ENCODE measurements at places on chromosomes 2 and 18.

GRCh38 chr2:99444222-99444621 lies 45.6 kb downstream of the REV1 start:
- no peak for DNase-seq

DNA sequence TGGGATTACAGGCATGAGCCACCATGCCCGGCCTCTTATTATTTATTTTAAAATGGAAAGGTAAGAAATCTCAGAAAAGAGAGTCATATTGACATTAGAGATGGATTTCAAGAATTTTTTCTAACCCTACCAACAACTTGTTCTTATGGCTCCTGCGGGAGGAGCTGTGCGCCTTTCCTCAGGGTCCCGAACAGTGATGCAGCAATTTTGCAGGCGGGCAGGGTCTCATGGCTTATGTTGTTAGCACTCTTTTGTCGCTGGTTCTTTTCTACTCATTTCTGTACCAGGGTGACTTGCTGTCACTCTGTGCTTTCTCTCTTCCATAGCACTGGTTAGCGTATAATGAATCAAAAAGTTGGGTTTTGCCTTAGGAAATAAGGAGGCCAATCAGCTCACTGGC lies 148.8 kb upstream of the DLGAP1 start:
- no peak for DNase-seq

DNA sequence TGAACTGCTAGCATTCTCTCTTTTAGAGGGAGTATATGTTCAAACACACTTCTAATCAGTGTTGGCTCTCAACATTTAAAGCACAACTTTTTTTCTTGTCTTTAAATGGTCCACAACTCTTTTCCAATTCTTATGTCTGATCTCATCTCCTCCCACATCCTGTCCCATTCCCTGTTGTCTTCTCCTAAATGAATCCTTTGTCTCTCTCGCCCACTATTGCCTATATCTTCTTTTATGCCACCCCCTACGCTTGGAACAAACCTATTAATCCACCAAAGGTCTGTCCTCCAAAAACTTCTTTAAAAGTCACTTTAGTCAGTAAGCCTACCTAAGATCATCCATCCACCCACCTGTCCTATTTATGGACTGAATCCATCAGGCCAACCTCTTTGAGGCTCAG lies 235.5 kb upstream of the SMAD7 start:
- no peak for DNase-seq

- no peak for DNase-seq
Measured at GRCh38 chr2:19617257-19617848, 258.9 kb upstream of the OSR1 start.

- no peak for DNase-seq
Measured at GRCh38 chr2:196200557-196200956, 29.2 kb upstream of the STK17B start.

DNA sequence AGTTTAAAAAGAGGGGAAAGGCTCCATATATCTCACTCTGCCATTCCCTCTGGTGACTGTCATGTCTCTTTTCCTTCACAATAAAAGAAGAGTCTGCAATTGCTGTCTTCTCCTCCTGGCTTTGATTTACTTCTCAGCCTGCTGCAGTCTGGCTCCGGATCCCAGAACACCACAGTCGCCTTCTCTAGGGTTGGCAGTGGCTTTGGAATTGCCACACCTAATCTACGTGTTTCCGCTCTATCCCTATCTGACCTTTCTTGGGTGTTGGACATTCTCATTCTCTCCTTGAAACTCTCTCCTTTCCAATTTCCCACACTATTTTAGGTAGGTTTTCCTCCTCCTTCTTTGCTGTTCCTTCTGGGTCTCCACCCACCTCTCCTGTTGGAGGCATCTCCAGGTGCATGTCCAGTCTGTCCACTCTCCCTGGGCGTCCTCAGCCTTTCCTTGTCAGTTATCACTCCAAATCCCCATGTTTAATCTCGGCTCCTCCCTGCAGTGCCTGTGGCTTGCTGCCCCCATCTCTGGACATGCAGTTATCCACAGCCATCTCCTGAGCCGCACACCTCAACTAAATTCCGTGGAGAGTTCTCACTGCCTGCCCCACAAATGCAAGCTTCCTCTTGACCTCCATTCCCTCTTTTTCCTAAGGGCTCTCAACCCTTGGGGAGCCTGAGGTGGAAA lies 112.8 kb downstream of the KCTD1 start:
- no peak for DNase-seq

DNA sequence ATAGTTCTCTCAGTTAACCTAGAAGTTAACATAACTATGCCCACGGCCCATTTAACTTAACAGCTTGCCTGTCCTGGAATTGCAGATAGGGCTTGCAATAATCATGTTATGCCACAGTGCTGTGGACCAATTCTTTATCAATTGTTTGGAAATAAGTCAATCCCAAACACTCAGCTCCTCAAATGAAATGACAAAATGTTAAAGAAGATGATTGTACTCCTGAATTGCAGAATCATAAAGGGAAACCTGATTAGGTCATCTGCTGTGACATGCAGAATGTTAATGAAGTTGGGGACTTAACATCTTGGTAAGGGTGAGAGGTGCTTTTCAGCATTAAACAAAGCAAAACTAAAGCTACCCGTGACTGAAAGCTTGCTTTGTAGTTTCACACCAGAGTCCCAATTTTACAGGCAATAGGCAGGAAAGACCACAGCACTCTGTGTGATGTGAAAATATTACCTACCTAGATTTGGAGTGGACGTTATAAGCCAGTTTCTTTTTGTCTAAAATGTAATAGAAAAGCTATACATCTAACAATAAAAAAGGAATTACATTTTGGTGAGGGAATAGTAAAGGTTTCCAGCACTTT lies 364.0 kb downstream of the GPD2 start:
- DNase-seq: no peak

DNA sequence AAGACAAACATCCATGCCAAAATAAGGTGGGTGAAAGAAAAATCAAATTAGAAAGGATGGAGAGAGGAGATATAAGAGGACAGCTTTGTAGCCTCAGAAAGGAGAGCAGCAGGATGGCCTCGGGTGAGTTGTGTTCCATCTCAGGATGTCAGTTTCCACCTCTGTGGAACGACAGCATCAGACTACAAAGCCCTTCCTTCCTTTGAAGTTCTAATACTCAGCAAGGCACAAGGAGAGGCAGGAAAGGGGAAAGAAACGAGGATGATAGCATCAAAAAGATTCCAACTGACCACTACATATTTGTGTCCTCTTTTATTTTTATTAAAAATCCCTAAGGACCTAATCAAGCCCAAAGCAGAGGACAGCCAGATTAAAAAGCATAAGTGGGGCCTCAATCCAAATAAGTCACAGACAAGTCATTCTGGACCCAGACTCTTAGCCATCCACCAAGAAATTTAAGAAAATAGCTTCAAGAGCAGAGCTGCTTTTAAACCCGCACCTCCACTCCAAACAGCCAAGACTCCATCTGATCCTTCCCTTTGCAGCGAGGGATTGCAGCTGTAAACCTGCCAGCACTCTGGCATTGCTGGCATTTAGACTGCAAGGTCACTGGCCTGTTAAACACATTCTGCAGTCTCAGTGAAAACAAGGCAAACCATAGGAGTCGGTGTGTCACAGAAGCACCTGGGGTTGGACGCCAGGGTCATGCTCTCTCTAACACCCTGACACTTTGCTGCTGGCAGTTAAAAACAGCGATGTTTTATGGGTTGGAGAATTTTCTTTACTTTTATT lies 314.5 kb upstream of the CHAC2 start:
- DNase-seq: peak; percentile 7

DNA sequence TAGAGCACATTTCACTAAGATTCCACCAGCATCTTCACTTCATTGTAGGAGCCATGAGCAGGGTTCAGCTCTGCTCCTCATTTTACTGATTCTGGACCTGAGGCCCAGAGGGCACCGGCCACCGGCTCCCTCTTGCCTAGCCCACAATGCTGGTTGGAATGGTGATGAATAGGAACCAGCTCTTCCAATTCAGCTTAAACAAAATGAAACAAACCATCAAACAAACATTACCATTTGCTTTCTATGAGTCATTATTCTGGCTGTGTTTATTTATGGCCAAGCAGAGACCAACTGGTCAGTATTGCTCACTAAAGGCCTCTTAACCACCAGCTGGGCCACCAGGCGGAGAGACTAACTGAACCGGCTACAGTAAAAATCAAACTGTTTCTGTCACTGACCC lies 176.7 kb downstream of the MTX2 start:
- no peak for DNase-seq

- no peak for DNase-seq
Measured at GRCh38 chr2:230921806-230922595, 3.0 kb downstream of the GPR55 start.

DNA sequence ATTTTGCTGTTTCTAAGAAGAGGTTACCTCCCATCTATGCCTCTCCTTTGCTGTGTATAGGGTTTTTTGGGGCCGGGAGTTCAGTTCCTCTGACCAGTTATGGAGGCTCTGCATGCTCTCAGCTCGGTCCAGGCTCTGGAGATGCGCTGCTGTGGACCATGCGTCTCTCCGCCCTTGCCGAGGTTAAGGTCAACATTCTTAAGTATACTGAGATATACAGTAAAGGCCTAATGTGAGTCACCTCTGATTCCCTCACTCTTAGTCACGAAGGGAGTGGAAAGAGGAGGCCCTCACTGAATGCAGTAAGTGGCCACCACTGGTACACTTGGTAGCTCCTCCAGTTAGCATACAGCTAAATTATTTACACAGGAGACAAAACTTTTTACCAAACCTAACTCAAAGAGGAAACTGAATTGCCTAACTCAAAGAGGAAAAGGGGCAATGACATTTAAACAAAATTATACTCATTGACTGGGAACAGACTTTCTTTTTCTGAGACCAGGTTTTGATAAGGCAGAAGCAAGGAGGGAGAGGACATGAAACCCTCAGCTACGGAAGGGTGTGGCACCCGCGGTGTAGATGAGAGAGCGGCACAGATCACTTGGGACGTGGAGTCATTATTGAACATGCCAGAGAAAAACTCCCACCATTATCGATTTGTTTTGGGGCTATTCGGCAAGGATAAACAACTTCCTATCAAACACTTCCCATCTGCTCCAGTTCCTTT lies 98.7 kb downstream of the COPS8 start:
- DNase-seq: no peak

GRCh38 chr2:43084699-43085091 lies 141.7 kb downstream of the ZFP36L2 start:
- peak; percentile 88 for DNase-seq

DNA sequence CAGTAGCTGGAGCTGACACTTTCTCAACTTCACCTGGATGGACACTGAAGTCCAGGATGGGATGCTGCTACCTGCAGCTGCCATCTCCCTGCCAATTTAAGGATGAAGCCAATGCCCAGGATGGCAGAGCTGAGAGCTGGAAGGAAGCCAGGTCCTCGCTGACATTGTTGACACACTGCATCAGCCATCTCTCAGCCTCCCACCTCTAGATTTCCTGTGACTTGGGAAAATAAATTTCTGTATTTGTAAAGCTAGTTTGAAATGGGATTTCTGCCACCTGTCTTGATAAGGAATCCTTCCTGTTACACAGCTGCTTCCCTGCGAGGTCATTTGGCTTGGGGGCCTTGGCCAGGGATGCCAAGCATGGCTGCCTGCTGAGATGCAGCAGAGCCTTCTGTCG lies 43.5 kb downstream of the KCTD1 start:
- DNase-seq: no peak

GRCh38 chr2:40033781-40034180 lies 254.7 kb upstream of the THUMPD2 start:
- no peak for DNase-seq

DNA sequence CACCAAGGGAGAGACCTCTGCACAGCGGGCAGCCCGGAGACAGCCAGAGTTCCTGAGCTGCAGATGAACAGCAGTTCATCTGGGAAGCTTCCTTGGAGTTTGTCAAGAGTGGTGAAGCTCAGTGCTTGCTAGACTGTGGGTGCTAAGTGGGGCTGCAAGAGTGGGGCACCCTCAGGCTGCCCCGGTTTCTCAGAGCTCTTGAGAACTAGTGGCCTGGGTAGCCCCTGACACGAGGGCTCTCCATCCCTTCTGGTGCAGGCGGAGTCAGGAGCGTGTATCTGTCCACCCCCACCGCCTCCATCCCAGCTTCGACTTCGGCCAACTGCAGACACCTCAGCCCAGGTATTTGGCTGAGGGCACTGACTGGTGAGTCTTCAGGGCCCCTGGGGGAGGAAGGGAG lies 222.0 kb downstream of the LOXHD1 start:
- no peak for DNase-seq

GRCh38 chr2:31125918-31126695 lies 12.1 kb downstream of the GALNT14 start:
- DNase-seq: no peak

- DNase-seq: no peak
Measured at GRCh38 chr2:226725126-226725860, 74.3 kb downstream of the IRS1 start.

DNA sequence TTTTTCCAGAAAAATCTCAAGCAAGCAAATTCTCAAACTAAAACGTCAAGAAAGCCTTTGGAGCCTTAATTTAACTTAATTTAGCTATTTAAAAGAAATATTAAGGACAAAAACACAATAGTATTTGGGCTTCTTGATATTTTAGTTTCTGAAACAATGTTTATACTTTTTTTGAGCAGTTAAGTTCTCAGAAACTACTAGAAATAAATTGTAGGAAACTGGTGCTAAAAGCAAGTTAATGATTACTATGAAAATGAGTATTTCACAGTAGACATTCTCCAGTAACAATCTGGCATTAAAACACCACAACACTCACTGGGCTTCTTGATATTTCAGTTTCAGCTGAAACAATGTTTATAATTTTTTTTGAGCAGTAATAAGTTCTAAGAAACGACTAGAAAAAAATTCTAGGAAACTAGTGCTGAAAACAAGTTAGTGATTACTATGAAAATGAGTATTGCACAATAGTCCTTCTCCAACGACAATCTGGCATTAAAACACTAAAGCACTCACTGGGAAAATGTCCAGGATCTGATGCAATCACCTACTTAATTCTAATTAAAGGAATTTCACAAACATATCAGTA lies 45.1 kb downstream of the TRAK2 start:
- DNase-seq: peak; percentile 52

- DNase-seq: no peak
Measured at GRCh38 chr2:46495231-46496030, 16.1 kb downstream of the TMEM247 start.

- DNase-seq: no peak
Measured at GRCh38 chr18:9658087-9658641, 43.8 kb upstream of the PPP4R1 start.

DNA sequence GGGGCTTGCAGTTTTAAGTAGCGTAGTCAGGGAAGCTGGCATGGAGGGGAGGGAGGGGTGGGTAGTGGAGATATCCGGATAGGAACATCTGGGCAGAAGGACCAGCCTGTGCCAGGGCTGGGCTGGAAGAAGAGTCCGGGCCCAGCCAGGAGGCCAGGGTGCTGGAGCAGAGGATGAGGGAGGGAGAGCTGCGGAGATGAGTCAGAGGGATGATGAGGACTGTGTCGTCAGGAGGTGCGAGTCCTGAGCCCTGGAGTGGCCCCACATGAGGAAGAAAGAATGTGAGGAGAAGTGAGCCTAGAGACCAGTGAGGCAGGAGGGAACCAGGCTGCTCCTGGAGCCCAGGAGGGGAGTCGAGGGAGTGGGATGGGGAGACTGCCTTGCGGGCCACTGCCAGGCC lies 82.4 kb downstream of the CTIF start:
- DNase-seq: no peak

GRCh38 chr18:23266717-23267446 lies 131.6 kb downstream of the CABLES1 start:
- DNase-seq: no peak

- DNase-seq: no peak
Measured at GRCh38 chr2:124254621-124255020, 229.5 kb downstream of the CNTNAP5 start.
